Caco-2 (cell line): ENCODE measurements at places on chromosomes 12 and 14. TPM values are rescaled to one million over a fixed set of nuclear protein-coding genes. Genes with fewer than 3 reads are reported as not detected.

GRCh38 chr12:80681-81190 lies 14.2 kb downstream of the IQSEC3 start:
- H3K4me1 ChIP-seq, result no peaks in the 10 kb centered on the region
- DNase-seq, result no peak
- no peaks in the 10 kb centered on the region for H3K36me3 ChIP-seq
- H3K4me3 ChIP-seq, result no peak overlapping the region
- no peaks in the 10 kb centered on the region; the same call in 1 of the 2 replicates for H3K27me3 ChIP-seq

The FOXG1 gene
- not detected in 2 replicates for total RNA-seq

The DHH gene
- 0.16 TPM in 1 of 2 replicates, not detected in the other for total RNA-seq

The CNTN1 gene
- not detected in 2 replicates for total RNA-seq

The BTG1 gene
- total RNA-seq, result 23.1 and 27.1 TPM in 2 replicates

DNA sequence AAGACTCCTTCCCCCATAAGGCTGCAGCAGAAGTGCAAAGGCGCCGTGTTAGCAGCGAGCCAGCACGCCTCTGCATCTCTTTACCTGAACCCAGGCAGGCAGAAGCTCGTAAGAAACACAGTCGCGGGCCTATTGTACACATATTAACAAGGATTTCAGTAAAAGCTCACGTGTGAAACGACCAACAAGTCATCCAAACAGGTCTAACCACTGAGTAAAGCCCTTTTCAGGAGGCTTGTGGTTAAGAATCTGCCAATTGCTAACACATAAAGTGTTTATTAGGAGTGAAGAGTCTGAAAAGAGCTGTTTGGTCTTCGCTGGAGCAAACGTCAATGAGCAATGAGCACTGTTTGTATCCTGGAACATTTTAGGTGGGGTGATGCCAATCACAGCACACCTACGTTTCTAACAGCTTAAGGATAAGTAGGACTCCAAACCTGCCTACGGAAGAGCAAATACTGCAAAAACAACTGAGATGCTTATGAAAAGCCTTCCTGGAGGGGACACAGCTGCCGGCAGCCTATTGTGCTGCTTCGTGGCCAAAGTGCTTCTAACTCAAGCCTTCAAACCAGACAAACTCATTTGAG lies 43.1 kb downstream of the PRKAB1 start:
- DNase-seq, result no peak
- H3K36me3 ChIP-seq, result peaks cover 3% of the 10 kb centered on the region
- H3K27ac ChIP-seq, result no peak overlapping the region
- peaks cover 6% of the 10 kb centered on the region for H3K4me1 ChIP-seq

GRCh38 chr12:93865751-93866150 lies 188.6 kb downstream of the CRADD start:
- no peak overlapping the region for H3K4me3 ChIP-seq
- no peaks in the 10 kb centered on the region for H3K4me1 ChIP-seq
- DNase-seq, result no peak
- H3K27ac ChIP-seq, result no peak overlapping the region

GRCh38 chr14:86799244-86799647 lies 1193.7 kb downstream of the GALC start:
- H3K4me3 ChIP-seq, result no peak overlapping the region
- no peak for DNase-seq
- H3K4me1 ChIP-seq, result no peaks in the 10 kb centered on the region
- H3K27ac ChIP-seq, result no peak overlapping the region
- H3K36me3 ChIP-seq, result no peaks in the 10 kb centered on the region

GRCh38 chr14:32824195-32824594 lies 114.5 kb upstream of the NPAS3 start:
- H3K27me3 ChIP-seq, result no peaks in the 10 kb centered on the region
- H3K27ac ChIP-seq, result no peak overlapping the region
- H3K36me3 ChIP-seq, result no peaks in the 10 kb centered on the region
- H3K4me1 ChIP-seq, result no peaks in the 10 kb centered on the region
- DNase-seq, result no peak

- no peaks in the 10 kb centered on the region for H3K27me3 ChIP-seq
- H3K4me3 ChIP-seq, result no peak overlapping the region
- no peak overlapping the region for H3K27ac ChIP-seq
- DNase-seq, result peak; percentile 22
Measured at GRCh38 chr14:106518054-106518943, 991.9 kb downstream of the TMEM121 start.

DNA sequence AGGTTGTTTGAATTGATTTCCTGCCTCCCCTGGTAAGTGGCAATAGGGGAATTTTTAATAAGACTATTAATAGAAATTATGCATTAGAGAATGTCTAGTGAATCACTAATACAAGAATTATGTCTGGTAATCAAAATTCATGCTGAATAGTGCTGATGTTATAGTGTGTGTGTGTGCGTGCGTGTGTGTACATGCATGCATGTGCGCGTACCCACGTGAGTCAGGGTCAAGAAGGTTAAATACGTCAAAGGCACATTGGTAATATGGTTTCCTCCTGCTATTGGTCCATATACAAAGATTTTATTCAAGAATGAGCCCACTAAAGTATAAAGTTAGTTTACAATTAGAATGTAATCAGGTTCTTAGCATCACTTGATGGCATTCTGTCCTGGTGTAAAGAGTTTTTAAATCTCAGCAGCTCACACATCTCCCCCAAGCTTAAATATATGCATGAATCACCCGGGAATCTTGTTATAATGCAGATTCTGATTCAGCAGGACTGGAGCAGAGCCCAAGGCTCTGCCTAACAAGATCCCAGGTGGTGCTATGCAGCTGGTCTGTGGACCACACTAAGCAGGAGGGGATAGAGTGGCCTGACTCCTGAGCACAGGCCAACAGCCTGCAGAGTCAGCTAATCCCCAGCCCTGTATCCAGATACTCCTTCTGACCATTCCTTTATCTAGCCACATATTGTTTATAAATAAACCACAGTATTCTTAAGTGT lies 43.9 kb downstream of the TTC9 start:
- no peak overlapping the region for H3K4me3 ChIP-seq
- H3K27ac ChIP-seq, result no peak overlapping the region
- no peaks in the 10 kb centered on the region for H3K36me3 ChIP-seq
- H3K27me3 ChIP-seq, result no peaks in the 10 kb centered on the region
- DNase-seq, result no peak
- no peaks in the 10 kb centered on the region for H3K4me1 ChIP-seq

The AMN gene
- 70.7 TPM in 2 replicates for total RNA-seq

DNA sequence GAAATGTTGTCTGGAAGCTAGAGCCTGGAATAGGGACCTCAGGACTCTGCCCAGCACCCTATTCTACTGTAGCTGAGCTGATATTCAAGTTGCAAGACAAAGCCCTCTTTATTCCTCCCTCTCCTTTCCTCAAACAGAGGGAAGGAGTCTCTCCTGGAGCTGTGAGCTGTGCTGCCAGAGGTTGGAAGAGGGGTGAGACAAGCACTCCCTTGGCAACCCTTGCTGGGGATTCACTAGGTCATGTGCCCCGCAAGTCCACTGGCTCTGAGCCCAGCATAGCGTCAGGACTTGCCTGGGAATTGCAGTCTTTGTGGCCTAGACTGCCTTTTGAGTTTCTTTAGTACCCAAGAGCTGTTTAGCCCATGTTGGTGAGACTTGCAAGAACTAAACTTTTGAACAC lies 11.4 kb upstream of the ASCL1 start:
- H3K36me3 ChIP-seq, result no peaks in the 10 kb centered on the region
- no peak overlapping the region for H3K27ac ChIP-seq
- H3K27me3 ChIP-seq, result no peaks in the 10 kb centered on the region; the same call in 1 of the 2 replicates
- H3K4me1 ChIP-seq, result no peaks in the 10 kb centered on the region
- no peak overlapping the region for H3K4me3 ChIP-seq
- no peak for DNase-seq

The MFAP5 gene
- total RNA-seq, result 0.61 and 1.00 TPM in 2 replicates

GRCh38 chr12:89762498-89763170 lies 54.0 kb upstream of the ATP2B1 start:
- no peak overlapping the region for H3K4me3 ChIP-seq
- no peak overlapping the region for H3K27ac ChIP-seq
- peaks cover 14% of the 10 kb centered on the region for H3K4me1 ChIP-seq
- peak; percentile 39 for DNase-seq
- no peaks in the 10 kb centered on the region for H3K36me3 ChIP-seq

DNA sequence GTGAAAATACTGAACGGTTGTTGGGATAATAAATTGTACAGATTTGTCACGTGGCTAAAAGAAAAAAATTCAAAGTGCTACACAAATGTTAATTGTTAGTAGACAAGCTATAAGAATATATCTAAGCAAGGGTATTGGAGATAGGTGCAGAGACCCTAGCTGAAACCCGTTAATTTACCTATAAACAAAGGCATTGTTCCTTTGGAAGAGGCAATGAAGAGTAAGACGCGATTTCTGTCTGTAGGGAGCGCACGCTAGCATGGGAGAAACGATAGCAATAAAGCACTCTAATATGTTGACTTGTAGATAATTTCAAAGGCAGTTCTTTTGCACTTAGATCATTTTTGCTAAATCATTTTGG lies 565 bp downstream of the CCDC77 start:
- H3K27me3 ChIP-seq, result no peaks in the 10 kb centered on the region
- peak overlapping the region; percentile 62 for H3K4me3 ChIP-seq
- no peaks in the 10 kb centered on the region for H3K36me3 ChIP-seq
- no peak for DNase-seq
- peaks cover 9% of the 10 kb centered on the region for H3K4me1 ChIP-seq
- H3K27ac ChIP-seq, result no peak overlapping the region

DNA sequence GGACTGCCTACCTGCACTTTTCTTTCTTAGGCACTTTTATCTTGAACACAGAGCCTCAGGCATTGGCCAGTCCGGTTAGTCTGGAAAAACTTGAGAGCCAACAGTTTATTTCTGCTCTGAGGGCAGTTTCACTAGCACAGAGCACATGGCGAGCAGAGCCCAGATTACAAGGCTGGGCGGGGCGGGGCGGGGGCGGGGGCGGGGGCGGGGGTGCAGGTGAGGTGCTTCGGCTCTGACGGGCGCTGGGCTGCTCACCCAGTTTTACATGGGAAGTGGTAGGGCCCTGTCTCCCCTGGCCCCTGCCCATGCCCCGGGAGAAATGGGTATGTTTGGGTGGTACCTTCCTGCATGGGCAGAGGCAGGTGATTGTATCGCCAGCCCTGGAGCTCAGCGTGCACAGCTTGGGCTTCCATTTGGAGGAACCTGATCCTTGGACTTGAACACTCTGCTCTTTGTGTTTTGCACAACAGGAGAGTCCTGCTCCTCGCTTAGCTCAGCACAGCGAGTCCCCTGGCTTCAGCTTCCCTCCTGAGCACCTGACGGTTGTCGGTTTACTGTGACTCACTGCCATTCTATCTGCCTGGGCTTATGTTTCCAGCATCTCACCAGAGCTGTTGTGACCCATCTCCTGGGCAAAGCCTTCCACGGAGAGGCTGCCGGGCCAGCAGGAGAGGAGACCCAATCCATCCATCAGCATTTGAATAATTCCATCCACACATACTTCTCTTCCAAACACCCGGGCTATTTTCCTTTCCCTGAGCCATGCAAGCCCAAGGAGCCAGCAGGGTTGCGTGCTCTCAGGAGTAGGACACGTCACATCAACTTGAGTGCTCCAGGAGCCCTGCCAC lies 108.5 kb downstream of the ARF6 start:
- H3K4me3 ChIP-seq, result peak overlapping the region; percentile 13
- peak overlapping the region; percentile 97 for H3K27ac ChIP-seq
- peak; percentile 88 for DNase-seq

- H3K36me3 ChIP-seq, result no peaks in the 10 kb centered on the region
- H3K4me3 ChIP-seq, result no peak overlapping the region
- H3K4me1 ChIP-seq, result peaks cover 6% of the 10 kb centered on the region; the same call in 1 of the 2 replicates
- no peaks in the 10 kb centered on the region for H3K27me3 ChIP-seq
Measured at GRCh38 chr12:68007466-68007865, 18.2 kb downstream of the IFNG-AS1 start.

GRCh38 chr14:100134586-100134985 lies 24.9 kb downstream of the DEGS2 start:
- H3K4me1 ChIP-seq, result peaks cover 15% of the 10 kb centered on the region
- DNase-seq, result no peak
- H3K36me3 ChIP-seq, result no peaks in the 10 kb centered on the region
- no peak overlapping the region for H3K4me3 ChIP-seq
- no peak overlapping the region for H3K27ac ChIP-seq

DNA sequence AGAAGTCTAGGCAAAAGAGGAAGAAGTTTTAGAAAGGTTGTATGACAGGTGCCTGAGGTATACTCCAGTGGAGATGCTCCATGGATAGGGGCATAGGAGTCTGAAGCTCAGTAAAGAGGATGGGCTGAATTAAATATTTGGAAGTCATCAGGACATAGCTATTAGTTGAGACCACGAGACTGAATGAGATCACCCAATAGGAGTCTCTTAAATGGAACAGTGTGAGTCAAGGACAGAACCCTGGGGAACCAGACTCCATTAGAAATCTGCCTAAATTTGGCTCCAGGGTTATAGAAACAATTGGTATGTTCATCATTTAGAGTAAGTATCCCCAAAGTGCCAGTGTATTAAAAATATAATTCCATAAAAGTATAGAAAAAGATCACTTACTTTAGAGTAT lies 172.6 kb downstream of the PRKCH start:
- H3K4me3 ChIP-seq, result no peak overlapping the region
- DNase-seq, result no peak
- peaks cover 40% of the 10 kb centered on the region for H3K4me1 ChIP-seq

The IL31 gene
- not detected in 2 replicates for total RNA-seq

DNA sequence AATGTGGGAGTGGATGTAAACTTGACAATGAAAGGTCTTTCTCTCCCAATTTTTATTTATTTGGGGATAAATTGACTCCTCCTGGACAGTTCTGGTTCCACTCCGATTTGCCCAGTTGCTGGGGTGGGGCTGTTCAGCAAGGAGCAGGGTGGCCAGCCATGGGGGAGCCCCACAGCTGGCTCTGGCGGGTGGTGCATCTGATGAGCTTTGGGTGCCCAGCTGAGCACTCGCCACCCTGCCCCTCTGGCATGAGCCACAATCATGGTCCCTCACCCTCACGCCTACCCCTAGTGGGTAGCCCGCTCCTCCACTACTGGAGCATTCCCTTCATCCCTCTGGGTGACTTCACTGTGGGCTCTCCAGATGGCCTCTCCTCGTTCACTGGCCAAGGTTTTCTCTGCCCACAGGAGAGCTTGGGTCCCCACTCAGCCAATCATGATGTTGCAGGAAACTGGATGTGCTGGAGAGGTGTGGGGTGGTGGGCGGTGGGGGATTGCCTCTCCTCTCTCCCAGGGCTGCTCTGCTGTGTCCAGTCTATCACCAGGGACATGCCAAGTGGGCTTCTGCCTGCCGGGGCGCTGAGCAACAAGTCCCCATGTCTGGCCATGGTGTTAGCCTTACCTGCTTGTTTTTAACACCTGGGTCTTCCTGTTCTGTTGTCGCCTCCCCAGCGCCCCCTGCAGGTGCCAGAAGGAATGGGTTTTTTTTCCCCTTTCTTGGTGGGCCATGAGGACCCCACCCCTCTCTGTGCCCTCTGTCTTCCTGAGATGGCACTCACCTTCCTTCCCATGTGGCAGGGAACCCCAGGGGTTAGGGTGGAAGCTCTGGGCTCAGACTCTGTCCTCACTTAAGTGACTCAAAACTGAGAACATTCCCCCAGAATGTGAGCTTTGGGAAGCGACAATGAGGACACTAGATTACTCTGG lies 3.4 kb downstream of the CYP46A1 start:
- no peak overlapping the region for H3K4me3 ChIP-seq
- H3K36me3 ChIP-seq, result no peaks in the 10 kb centered on the region
- H3K4me1 ChIP-seq, result peaks cover 9% of the 10 kb centered on the region; the same call in 1 of the 2 replicates
- no peaks in the 10 kb centered on the region for H3K27me3 ChIP-seq

The CIROP gene
- total RNA-seq, result not detected in 2 replicates

GRCh38 chr12:99027461-99027860 lies 382.4 kb downstream of the APAF1 start:
- no peaks in the 10 kb centered on the region for H3K4me1 ChIP-seq
- no peak overlapping the region for H3K4me3 ChIP-seq
- no peaks in the 10 kb centered on the region for H3K36me3 ChIP-seq
- H3K27me3 ChIP-seq, result no peaks in the 10 kb centered on the region
- no peak for DNase-seq
